LHCN-M2 (cell line): ENCODE measurements at places on chromosomes 6 and 20. TPM values are rescaled to one million over a fixed set of nuclear protein-coding genes. Genes with fewer than 3 reads are reported as not detected.

NDUFAF5 gene
- total RNA-seq: 13.0 and 15.3 TPM in 2 replicates

SRSF12 gene
- not detected in 2 replicates for total RNA-seq

GNAS-AS1 gene
- 0.11 TPM in 1 of 2 replicates, not detected in the other for total RNA-seq

SNAP91 gene
- total RNA-seq: not detected in 2 replicates

MYLK2 gene
- 0.29 and 0.71 TPM in 2 replicates for total RNA-seq

NFYA gene
- 15.8 and 18.8 TPM in 2 replicates for total RNA-seq

ARHGAP40 gene
- not detected in 2 replicates for total RNA-seq

AFDN gene
- 34.2 and 35.5 TPM in 2 replicates for total RNA-seq

EZR gene
- 84.7 and 93.2 TPM in 2 replicates for total RNA-seq

PHACTR1 gene
- 11.0 and 12.0 TPM in 2 replicates for total RNA-seq
